ENCODE measurements at places on chromosomes 12 and 14.
A peak's percentile ranks its signal among the peaks of the same experiment; 100 is the strongest.

- no peak for DNase-seq
These were observed 34.7 kb downstream of the SSH1 start for GRCh38 chr12:108822497-108823205.

- DNase-seq, result no peak
These were observed 83.8 kb upstream of the VRK1 start for GRCh38 chr14:96713426-96713825.

DNA sequence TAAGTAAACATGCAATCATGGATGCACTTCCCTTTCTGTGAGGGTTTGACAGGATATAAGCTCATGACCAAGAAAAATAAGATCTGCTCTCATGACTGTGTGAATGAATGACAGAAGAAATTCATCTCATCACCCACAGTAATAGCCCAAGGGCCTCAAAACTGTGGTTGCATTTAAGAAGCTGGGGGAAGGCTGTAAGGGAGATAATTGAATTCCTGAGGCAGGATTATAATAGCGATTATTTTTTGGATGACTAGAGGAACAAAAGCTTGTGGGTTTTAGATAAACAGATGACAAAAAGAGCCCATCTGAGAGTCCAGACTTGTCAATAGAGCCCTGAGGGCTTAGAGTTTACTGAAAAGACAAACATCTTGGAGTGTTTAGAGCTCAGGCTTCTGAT, 161.2 kb downstream of the NTF3 start:
- DNase-seq, result no peak

DNA sequence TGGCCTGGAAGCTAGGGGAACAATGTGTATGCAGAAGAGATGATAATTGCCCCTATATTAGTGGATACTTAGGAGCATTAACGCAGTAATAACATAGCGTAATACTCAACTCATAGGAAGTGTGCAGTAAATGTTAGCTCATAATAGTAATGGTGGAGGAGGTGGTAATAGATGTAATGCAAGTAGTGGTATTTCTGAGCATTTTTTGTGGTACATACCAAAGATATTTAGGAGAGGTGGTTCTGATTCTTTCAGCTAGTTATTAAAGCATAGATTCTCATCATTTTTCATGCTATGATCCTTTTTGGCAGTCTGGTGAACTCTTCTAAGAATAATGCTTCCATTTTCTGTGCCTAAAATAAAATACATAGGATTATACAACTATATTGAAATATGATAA, 233.1 kb downstream of the PTPRO start:
- DNase-seq, result no peak

GRCh38 chr14:105527826-105528585, 1.6 kb downstream of the TMEM121 start:
- DNase-seq, result peak; percentile 68

DNA sequence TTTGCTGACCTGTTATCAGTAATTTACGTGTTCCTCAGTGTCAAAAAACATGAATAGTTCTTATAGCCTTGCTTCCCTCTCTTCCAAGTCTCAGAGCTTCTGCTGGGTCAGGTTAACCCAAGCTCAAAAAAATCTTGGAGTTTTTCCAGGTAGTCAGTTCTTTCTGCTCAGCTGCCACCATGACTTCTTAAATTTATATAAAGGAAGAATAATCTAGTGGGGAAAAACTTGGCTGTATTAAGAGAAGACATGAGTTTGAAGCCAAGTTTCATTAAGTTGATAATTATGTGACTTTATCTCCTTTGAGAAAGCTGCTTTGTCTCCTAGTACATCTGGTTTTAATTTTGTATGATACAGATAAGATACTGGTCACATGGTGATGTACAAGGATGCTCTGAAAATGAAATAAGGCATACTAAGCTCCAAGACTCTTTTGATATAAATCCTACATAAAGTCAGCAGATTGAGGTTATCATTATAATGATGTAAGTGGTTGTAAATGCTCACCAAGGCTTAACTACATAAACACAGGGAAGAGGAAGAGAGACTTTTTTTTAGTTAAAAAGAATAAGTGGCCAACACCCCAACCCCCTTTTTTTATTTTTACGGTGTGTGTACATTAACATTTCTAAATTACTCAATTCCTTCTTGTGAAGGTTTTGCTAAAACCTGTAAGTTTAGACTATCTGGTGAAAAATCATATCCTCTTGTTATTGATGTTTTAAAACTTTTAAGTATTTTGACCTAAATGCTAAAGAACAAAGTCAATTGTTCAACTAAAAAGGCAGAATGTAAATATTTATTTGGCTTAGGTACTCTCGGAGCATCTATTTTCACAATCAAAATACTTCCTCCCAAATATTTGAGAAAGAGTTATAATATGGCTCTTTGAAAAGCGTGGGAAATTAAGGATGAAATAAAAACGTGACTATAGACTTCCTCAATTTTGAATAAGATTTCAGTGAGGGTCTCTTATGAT, 84.1 kb upstream of the SLC38A2 start:
- DNase-seq, result no peak

GRCh38 chr12:25958428-25959070, at the start of gene RASSF8:
Gene RASSF8 (plus strand): TSS chr12:25958682. CDS start chr12:26055344, 96,662 bp downstream.
- DNase-seq, result peak; percentile 70

- DNase-seq, result no peak
These were observed 163.6 kb downstream of the PRKCH start for GRCh38 chr14:61484826-61485584.

- no peak for DNase-seq
These were observed 5.3 kb downstream of the B4GALNT1 start for GRCh38 chr12:57627501-57628279.

- DNase-seq, result peak; percentile 49
These were observed 58.0 kb downstream of the PAPLN start for GRCh38 chr14:73295198-73295796.

DNA sequence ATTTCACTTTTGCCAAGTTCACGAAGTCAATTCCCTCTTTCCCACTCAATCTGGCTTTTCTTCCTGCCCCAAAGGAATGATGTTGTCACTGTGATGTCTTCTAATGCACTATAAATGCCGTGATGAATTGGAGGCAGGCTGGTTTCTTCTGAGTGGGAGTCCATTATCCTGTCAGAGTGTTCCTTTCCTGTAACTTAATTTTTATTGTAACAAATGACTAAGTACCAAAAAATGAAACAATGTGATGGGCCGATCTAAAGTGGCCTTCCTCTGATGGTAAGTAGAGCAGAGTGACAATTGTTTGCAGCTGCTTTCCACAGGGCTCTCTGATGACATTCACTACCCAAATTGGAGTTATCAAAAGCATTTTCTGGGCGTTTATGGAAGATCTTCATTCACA, 22.2 kb downstream of the TMEM30B start:
- DNase-seq, result peak; percentile 48

DNA sequence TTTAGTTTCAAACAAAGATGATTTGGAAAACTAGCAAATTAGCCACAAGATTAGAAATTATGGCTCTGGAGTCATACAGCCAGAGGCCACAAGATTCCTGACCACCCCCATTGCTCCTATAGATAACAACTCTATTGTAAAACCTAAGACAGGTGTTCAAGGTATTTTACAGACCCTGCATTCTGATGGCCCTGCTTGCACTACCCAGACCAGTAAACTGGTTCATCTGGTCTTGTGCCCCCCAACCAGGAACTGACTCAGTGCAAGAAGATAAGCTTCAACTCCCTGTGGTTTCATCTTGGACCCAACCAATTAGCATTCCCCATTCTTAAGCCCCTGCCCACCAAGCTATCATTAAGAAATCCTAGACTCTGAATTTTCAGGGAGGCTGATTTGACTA, 125.0 kb downstream of the CCDC60 start:
- no peak for DNase-seq

DNA sequence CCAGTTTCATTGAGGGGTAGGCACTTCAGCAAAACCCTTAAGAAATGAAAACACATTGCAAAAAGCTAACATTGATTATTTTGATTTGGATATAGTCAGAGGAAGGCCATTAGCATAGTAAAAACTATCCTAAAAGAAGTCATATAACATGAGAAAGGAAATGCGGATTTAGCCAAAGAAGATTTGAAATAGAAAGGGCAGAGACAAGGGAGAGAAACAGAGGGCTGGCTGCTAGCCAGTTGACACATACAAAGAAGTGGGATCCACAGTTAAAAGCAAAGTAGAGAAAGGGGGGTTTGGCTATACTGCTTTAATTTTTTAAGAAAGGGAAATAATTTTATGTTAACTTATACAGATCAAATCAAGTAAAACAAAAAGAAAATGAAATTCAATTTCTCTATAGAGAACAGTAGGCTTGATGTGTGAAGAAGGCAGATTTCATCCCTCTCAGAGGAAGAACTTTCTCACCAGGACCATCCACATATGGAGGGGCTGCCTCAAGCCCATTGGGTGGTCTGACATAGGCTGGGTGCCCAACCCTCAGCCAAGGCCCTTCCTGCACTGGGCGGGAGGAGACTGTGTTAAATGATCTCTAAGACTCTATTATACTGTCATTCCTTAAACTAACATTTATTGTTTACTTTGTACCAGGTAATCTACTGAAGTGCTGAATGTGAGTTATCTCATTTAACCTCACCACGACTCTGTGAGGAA, 420.3 kb downstream of the CCDC91 start:
- no peak for DNase-seq

DNA sequence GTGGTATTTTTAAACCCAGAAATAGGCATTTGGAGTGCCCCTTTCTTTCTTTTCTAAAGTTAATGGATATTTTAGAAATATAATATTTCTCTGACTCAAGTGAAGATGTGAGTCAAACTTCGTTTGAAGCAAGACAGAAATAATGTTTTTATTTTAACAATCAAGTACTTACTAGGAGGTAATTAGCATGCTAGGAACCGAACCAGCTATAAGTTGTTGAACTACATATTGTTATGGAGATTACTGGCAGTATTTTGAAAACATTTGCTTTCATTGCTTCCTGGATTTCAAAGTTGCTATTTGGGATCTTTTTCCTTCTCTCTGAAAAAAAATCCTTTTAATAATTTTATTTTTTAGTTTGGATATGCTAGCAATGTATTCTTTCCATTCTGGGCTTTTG, 225.2 kb downstream of the NEDD1 start:
- DNase-seq, result no peak

GRCh38 chr12:123083661-123084571, 67.0 kb downstream of the PITPNM2 start:
- no peak for DNase-seq

DNA sequence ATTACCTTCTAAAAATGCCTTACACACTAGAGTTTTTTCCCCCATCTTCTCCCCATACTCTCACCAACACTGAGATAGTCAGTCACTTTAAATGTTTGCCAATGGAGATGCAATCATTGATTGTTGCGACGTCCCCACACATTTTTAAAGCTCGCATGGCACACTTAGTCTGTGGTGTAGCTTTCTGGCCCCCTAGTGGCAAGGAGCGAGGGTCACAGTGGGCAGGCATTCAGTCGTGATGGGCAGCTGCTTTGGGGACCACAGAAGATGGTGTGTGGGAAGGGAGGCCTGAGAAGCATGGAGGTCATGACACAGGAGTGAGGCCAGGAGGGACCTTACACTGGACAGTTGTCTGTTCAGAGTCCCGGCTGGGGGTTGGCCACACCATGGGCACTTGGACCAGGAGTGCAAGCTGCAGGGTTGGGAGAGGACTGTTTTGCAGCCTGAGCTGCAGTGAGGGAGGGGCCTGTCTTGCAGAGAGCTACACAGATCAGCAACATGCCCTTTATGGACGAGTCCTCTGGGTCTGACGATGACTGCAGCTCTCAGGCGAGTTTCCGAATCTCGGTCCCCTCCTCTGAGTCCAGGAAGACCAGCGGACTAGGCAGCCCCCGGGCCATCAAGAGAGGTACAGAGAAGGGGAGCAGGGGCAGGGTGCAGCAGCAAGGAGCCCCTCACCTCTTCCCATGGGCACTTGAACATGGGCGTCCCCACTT, 28.6 kb downstream of the PIGH start:
- peak; percentile 47 for DNase-seq

GRCh38 chr14:77752799-77753516, 8.0 kb downstream of the SNW1 start:
- DNase-seq, result no peak

- no peak for DNase-seq
These were observed 65.9 kb downstream of the DCAF5 start for GRCh38 chr14:69087061-69087461.
